Heart right ventricle (tissue), 16 donors: ENCODE measurements at places on chromosomes 11 and 22. TPM values are rescaled to one million over a fixed set of nuclear protein-coding genes. Genes with fewer than 3 reads are reported as not detected.

GRCh38 chr11:62839050-62839945, at the start of gene WDR74:
Gene WDR74 (minus strand): TSS chr11:62839590. CDS start chr11:62839570, 20 bp downstream.
- peak within 1 kb of the TSS; percentile 76 for H3K4me3 ChIP-seq
- peak within 1 kb of the TSS; percentile 98 for H3K27ac ChIP-seq
- no peaks in the 10 kb centered on the region for H3K27me3 ChIP-seq
- peak; percentile 93 for DNase-seq
- no peaks in the 10 kb centered on the region for H3K36me3 ChIP-seq

- H3K4me1 ChIP-seq, result peaks cover 34% of the 10 kb centered on the region
- H3K36me3 ChIP-seq, result peaks cover 20% of the 10 kb centered on the region
- H3K27ac ChIP-seq, result no peak overlapping the region
- H3K27me3 ChIP-seq, result no peaks in the 10 kb centered on the region
Observed at GRCh38 chr22:35317680-35318290, 18.1 kb downstream of the TOM1 start.

DNA sequence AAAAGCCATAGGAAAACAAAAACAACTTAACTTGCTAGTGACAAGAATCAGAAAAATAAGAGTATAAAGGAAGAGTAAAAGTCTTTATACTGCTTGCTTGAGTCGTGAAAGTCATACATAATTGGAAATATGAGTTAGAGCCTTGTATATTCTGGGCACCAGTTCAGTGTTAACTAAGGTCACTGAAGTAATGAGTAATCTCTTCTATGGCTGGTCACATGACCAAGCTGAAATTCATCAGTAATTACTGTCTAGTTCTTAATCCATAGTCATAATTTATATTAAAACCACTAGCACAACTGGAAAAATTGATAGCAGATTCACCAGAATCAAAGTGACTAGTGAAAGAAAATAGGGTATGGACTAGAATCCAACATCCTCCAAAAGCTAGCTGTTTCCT, 84.4 kb upstream of the SLC5A12 start:
- DNase-seq, result no peak
- H3K4me1 ChIP-seq, result no peaks in the 10 kb centered on the region
- no peaks in the 10 kb centered on the region for H3K27me3 ChIP-seq
- no peak overlapping the region for H3K27ac ChIP-seq

GRCh38 chr11:95796501-95796900, 6.2 kb downstream of the CEP57 start:
- H3K27me3 ChIP-seq, result no peaks in the 10 kb centered on the region
- DNase-seq, result no peak
- no peak overlapping the region for H3K4me3 ChIP-seq
- H3K4me1 ChIP-seq, result peaks cover 9% of the 10 kb centered on the region
- H3K27ac ChIP-seq, result no peak overlapping the region
- no peaks in the 10 kb centered on the region for H3K36me3 ChIP-seq

DNA sequence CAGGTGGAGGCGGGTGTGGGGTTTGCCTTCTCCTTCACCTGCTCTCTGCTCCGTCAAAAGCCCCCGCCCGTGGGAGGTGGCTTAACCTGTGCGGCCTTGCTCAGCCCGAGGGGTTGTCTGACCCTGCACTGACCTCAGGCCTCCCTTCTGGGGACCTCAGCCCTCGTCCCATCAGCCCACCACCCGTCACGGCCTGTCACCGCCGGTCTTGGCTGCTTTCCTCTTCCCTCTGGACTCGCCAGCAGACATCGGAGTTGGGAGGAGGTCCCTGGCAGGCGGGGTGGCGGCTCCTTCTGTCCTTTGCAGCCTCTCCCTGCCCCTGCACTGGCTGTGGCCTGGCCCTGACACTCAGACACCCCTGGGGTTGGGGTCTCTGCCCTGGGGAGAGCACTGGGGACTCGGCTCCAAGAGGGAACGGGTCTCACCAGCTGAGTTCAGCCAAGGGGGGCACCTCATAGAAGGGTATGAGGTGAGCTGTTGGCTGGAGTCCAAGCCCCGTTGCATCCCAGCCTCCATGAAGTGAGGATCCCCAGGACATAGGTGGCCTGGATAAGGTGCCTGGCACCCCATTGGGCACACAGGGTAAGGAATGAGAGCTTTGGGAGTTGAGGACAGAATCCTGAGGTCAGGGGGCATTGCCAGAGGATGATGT, 999.6 kb downstream of the BRD1 start:
- no peak for DNase-seq
- no peaks in the 10 kb centered on the region for H3K36me3 ChIP-seq
- H3K27ac ChIP-seq, result no peak overlapping the region
- H3K4me3 ChIP-seq, result no peak overlapping the region
- H3K27me3 ChIP-seq, result peaks cover 37% of the 10 kb centered on the region
- no peaks in the 10 kb centered on the region for H3K4me1 ChIP-seq

- H3K4me3 ChIP-seq, result no peak overlapping the region
- no peak overlapping the region for H3K27ac ChIP-seq
- no peak for DNase-seq
- H3K4me1 ChIP-seq, result no peaks in the 10 kb centered on the region
Observed at GRCh38 chr22:48822278-48823233, 1005.1 kb downstream of the BRD1 start.

GRCh38 chr11:1863352-1864216, 10.7 kb downstream of the LSP1 start:
- H3K27me3 ChIP-seq, result no peaks in the 10 kb centered on the region
- H3K27ac ChIP-seq, result peak overlapping the region; percentile 88
- peak; percentile 89 for DNase-seq
- H3K4me3 ChIP-seq, result peak overlapping the region; percentile 48

DNA sequence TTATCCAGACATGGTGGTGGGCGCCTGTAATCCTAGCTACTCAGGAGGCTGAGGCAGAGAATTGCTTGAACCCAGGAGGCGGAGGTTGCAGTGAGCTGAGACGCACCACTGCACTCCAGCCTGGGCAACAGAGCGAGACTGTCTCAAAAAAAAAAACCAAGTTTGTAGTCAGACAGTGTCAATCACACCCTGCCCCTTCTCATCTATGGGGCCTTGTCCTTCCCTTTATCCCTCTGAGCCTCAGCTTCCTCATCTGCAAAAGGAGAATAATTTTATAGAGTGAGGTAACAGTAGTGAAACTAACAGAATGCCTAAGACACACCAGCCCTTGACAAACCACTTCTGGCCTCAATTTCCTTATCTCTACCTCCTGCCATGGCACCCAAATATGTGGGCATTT, 10.7 kb downstream of the BCL9L start:
- H3K27ac ChIP-seq, result peak overlapping the region; percentile 96
- no peak overlapping the region for H3K4me3 ChIP-seq
- H3K27me3 ChIP-seq, result no peaks in the 10 kb centered on the region
- no peak for DNase-seq
- H3K4me1 ChIP-seq, result peaks cover 99% of the 10 kb centered on the region

DNA sequence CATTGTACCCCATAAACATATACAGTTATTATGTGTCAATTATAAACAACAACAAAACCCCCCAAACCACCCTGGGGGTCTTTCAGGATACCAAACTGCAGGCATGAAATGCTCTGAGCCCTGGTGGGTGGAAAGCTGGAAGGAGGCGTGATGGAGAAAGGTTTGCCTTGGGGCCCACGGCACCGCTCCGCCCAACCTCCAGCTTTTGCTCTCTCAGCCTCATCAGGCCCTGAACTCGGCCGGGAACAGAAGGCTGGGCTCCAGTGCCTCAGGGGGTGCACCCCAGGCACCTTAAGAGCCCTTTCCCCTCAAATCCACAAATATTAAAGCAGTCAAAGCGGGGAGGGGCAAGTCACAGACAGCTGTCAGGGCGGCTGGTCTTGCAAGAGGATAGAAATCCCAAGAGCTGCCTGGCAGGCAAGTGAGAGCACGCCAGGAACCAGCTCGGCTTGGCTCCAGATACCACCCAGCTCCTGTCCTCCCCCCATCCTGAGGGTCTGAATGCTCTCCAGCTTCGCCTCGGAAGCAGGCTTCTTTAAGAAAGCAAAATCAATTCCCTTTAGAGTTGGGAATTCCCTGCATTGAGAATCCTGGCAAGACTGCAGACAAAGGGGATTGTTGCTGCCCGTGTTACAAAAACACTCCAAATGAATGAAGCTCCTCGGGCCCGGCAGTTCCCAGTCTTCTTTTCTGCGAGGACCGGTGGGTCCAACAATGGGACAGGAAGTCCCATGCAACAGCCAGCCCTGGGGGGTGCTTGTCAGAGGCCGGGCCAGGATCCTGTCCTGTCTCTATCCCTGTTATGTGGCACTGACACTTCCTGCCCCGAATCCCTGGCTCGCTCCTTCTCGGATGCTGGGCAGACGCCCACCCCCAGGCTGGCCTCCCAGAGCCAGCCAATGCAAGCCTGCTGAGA, 80.8 kb downstream of the NAT10 start:
- H3K27ac ChIP-seq, result no peak overlapping the region
- no peak for DNase-seq
- no peaks in the 10 kb centered on the region for H3K27me3 ChIP-seq
- no peaks in the 10 kb centered on the region for H3K36me3 ChIP-seq
- H3K4me1 ChIP-seq, result peaks cover 23% of the 10 kb centered on the region

GRCh38 chr22:30240541-30241417, 5.8 kb downstream of the LIF start:
- H3K27ac ChIP-seq, result no peak overlapping the region
- no peaks in the 10 kb centered on the region for H3K36me3 ChIP-seq
- no peak for DNase-seq
- peaks cover 3% of the 10 kb centered on the region for H3K4me1 ChIP-seq

GRCh38 chr11:46414466-46414796, 22.9 kb upstream of the CHRM4 start:
- no peak overlapping the region for H3K4me3 ChIP-seq
- H3K27me3 ChIP-seq, result no peaks in the 10 kb centered on the region
- no peak for DNase-seq
- H3K27ac ChIP-seq, result no peak overlapping the region
- H3K4me1 ChIP-seq, result no peaks in the 10 kb centered on the region

- H3K27me3 ChIP-seq, result no peaks in the 10 kb centered on the region
- H3K4me3 ChIP-seq, result peak overlapping the region; percentile 77
- H3K36me3 ChIP-seq, result peaks cover 62% of the 10 kb centered on the region
Observed at GRCh38 chr11:62611705-62612365, 740 bp downstream of the EML3 start.

DNA sequence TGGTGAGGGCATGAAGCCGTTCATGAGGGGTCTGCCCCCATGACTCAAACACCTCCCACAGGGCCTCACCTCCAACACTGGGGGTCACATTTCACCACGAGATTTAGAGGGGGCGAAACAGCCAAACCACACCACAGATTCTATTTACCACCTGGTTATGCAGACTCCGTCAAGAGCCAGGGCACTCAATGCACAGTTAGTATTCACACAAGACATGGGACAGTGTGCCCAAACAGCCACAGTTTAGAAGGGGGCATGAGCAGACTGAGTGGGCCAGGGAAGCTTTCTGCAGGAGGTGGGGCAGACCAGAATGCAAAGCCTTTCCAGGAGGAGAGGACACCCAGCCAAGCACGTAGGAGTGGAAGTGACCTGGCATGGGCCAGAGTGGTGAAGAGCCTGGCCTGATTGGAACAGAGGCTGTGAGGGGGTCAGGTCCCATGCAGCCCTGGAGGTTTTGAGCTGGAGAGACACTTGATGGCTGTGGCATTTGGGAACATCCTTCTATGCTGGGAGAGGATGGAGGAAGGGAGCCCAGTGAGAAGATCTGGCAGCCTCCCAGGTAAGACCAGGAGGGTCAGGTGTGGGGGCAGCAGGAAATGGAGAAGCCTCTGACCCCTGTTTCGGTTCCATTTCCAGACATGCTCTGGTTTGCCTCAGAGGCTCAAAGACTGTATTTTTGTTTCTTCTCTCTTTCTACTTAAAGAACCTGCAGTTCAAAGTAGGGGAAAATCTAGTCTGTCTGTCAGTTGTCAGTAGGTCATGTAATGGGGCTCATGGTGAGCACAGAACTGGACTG, 199.1 kb upstream of the NCAM1 start:
- peaks cover 5% of the 10 kb centered on the region for H3K4me1 ChIP-seq
- no peak overlapping the region for H3K4me3 ChIP-seq
- H3K27ac ChIP-seq, result no peak overlapping the region
- DNase-seq, result no peak
- no peaks in the 10 kb centered on the region for H3K27me3 ChIP-seq

- no peaks in the 10 kb centered on the region for H3K36me3 ChIP-seq
- H3K4me3 ChIP-seq, result no peak overlapping the region
- no peaks in the 10 kb centered on the region for H3K27me3 ChIP-seq
- no peak for DNase-seq
Observed at GRCh38 chr11:93192163-93192562, 5.6 kb downstream of the SLC36A4 start.

DNA sequence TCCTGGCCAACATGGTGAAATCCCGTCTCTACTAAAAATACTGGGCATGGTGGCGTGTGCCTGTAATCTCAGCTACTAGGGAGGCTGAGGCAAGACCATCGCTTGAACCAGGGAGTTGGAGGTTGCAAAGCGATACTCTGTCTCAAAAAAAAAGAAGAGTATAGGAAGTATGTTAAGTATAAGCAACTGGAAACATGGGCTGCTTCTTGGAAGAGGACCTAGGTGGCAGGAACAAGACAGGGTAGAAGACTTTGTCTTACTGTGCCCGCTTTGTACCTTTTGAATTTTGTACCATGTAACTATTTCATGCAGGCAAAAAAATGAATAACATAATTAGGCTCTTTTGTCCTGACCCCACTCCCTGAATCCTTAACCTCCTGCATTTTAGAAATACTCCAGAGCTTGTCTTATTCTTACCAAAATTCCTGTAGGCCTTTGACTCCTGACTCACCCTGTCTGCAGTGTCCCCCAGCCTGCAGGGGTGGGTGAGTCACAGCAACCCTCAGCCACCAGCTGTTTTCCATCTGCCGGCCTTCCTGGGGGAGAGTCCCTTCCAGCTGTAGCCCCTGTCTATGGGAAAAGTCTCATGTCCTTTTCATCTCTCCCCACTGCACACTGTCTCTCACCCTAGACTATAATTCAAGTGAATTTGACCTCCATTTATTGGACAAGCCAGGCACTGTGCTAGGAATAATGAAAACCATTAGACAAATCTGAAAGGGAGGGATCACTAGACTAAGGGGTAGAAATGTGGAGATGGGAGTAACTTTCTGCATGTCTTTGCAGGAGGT, 41.8 kb downstream of the TXN2 start:
- DNase-seq, result peak; percentile 74
- no peak overlapping the region for H3K27ac ChIP-seq
- H3K4me1 ChIP-seq, result peaks cover 16% of the 10 kb centered on the region

- H3K4me1 ChIP-seq, result peaks cover 4% of the 10 kb centered on the region
- no peak overlapping the region for H3K4me3 ChIP-seq
- H3K27ac ChIP-seq, result no peak overlapping the region
- no peaks in the 10 kb centered on the region for H3K36me3 ChIP-seq
- H3K27me3 ChIP-seq, result no peaks in the 10 kb centered on the region
Observed at GRCh38 chr11:58639669-58640068, 17.2 kb downstream of the CNTF start.

METTL15 gene
- 13.0 TPM for total RNA-seq

LRRC4C gene
- 0.21 TPM for total RNA-seq

IFITM1 gene
- total RNA-seq, result 67.8 TPM

TMEM179B gene
- total RNA-seq, result 19.8 TPM
